ENCODE measurements at places on chromosomes 3 and 15. TPM values are rescaled to one million over a fixed set of nuclear protein-coding genes. Genes with fewer than 3 reads are reported as not detected.

The ZBED2 gene
- 0.66 TPM for total RNA-seq

The ANP32A gene
- 113 TPM for total RNA-seq

The CCDC33 gene
- 0.63 TPM for total RNA-seq

The TNIK gene
- 48.9 TPM for total RNA-seq

The AHSG gene
- not detected for total RNA-seq

The SCG5 gene
- total RNA-seq: 1.3 TPM

GRCh38 chr3:37949866-37950265, 40.7 kb upstream of the VILL start:
- DNase-seq: no peak

GRCh38 chr3:64121750-64122311, 98.5 kb upstream of the PSMD6 start:
- no peak for DNase-seq

GRCh38 chr15:101805605-101806345, 2.5 kb downstream of the OR4F6 start:
- DNase-seq: no peak

DNA sequence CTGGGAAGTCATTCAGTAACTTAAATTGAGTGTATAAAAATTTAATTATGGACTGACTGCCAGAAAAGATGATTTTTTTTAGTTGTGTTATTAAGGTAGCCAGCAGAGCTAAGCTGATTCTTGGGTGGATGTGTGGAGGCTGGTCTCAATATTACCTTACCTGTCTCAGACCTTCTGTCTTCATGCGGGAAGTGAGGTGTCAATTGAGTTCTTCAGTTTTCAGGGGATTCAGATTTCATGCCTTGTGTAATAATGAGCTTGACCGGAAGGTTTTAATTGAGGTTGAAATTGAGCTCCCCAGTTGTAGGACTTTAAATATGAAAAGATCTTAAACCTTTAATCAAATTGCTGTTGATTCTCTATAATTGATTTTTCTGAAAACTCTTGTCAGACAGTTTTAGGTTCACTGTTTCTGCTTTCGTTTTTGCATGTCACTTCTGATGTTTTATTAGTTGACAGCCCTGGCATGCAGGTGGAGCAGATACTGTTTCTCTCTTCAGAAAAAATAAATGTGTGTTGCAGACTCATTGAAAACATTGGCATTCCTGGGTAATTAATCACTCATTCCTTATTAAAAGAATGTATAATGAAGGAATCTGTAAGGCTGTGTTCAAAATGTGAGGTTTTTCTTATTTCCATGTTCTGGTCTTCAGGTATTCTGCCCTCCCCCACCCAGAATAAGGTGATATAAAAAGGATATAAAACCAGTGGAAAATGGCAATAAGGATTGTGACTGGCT, 54.5 kb downstream of the PSMD6 start:
- no peak for DNase-seq

DNA sequence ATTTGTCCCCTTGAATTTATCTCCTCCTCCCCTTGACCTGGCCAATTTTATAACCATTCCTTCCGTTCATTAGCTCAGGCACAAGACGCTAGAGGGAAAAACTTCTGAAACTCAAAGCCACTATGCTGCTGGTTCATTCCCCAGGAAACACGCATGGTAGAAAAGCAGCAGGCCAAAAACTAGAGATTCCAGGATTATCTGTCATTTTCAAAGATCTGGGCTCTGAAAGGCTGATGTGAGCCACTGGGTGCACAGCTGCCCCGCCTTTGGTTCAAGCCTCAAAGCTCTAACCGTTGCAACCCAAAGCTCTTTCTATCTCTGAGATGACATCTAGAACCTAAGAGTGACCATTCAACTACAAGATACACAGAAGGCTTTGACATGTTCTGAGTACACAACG, 6.1 kb downstream of the ANP32A start:
- no peak for DNase-seq

DNA sequence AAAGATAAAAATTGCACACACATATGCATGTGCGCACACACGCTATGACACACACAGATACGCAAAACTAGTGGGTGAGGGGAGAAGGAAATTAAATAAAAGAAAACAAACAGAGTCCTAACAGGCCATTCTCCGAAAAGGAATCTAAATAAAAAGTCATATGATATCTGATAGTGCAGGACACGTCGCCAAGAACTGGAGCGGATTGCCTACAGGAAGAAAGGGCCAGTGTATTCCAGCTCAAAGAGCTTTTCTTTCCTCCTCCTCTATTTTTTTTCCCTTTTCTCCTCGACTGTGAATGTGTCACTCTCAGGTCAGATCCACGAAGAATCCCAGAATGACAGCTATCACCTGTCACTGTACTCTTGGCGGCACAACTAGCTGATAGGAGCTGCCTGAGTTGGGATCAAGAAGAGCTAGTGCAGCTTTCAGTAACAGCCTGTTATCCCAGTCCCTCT, 157.8 kb downstream of the TIGIT start:
- peak; percentile 52 for DNase-seq

DNA sequence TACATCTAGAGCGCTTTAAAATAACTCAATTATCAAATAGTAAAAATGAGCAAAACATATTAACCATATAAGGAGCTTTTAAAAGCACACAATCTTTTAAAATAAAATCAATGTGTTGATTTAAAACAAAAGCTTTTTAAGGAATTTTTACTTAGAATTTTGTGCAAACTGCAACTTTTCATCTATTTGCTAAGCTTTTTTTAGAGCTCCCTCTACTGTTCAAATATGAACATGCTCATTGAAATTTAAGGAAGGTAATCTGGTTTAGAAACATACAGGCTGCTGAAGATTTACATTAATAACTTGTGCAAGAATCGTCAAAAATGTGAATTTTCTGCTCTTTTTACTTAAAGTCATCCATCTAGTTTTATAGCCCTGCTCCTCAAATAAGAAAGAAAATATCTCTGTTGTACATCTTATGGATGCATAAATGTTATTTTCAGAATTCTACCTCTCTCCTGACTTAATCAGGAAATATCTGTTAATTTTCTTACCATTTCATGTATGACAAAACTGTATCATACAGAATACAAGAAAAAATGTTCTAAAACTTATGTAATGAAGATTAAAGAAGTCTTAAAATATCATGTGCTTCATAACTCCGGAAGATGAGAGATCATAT, 469.4 kb upstream of the ROBO2 start:
- peak; percentile 40 for DNase-seq

DNA sequence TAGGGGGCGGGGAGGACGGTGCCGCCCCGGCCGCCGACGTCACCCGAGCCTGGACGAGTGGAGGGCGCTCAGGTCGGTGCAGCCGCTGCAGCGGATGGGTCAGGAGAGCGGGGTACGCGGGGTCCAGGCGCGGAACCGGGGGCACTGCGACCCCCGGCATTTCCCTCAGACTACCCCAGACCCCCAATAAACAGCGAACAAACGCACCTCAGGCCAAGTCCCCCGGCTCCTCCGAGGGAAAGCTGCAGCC, 78.9 kb downstream of the IQSEC1 start:
- DNase-seq: no peak

DNA sequence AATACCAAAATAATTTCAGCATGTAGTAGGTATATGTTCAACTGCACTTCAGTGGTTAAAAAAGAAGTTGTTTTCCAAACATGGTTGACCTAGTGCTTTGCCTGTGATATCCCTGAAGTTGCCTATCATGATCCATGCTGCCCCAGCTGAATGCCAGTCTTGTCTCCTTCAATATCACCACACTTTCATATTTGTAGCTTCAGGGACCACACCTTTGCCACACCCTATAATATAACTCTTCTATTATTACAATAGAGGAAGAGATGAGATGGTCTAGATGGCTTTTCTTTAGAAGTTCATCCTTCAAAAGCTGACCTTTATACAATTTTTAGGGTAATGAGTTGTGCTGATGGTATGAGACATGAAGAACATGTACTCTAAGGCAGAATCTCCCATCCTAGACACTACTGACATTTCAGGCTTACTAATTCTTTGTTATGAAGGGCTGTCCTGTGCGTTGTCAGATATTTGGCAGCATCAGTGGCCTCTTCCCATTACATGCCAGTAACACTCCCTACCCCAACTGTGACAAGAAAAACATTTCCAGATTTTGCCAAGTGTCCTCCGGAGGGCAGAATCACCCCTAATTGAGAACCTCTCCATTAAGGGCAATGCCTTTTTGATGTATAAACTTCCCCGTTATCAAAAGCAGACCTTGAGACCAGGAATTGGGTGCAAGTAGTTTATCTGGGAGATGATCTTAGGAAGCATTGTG, 76.2 kb upstream of the PLCL2 start:
- DNase-seq: no peak

DNA sequence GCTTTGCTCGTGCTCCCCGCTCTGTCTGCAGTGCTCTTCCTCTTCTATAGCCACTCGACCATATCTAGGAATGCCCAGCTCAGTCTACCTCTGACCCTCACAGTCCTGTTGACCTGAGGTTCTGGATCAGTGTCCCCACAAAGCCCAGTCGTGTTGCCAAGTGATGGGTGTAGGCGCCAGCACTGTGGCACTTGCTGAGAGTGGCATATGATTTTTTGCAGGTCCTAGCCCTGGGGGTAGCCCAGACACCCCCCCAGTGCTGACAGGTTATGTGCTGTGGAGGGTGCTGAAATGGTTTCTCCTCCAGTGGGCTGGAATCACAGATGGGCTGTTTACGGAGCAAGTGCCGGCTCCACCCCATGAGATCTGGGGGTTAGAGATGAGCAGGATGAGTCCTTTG, 32.5 kb downstream of the ACAD9 start:
- DNase-seq: no peak

GRCh38 chr3:126859415-126860246, 123.3 kb upstream of the PLXNA1 start:
- DNase-seq: no peak

DNA sequence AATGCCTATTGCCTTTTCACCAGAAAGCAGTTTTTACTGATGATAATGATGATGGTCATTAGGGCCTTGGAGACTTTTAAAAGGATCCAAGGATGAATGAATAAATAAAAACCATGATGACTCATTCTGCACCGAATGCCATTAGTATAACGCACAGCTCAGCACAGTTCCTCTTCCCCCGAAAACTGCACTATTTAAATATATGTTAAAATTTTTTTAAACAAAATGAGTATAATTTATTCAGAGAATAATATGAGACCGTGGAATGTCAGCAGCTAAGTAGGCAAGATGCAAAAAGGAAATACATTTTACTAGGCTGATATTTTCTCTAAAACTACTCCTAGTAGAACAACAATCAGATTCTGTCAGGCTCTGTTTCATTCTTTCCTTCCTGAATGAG, 83.4 kb upstream of the NANOGP8 start:
- no peak for DNase-seq

Data from kidney (tissue), 22 donors.